ENCODE measurements at places on chromosomes 7 and 10.

GRCh38 chr7:155456738-155457543 is 988 bp upstream of the EN2 start:
- no peak for DNase-seq

GRCh38 chr7:114630201-114630990 is 215.8 kb downstream of the FOXP2 start:
- DNase-seq, result no peak

- DNase-seq, result peak; percentile 29
Measured at GRCh38 chr10:69716711-69717560, 84.8 kb upstream of the COL13A1 start.

GRCh38 chr10:27822301-27822700 is 76.7 kb upstream of the MKX start:
- no peak for DNase-seq

DNA sequence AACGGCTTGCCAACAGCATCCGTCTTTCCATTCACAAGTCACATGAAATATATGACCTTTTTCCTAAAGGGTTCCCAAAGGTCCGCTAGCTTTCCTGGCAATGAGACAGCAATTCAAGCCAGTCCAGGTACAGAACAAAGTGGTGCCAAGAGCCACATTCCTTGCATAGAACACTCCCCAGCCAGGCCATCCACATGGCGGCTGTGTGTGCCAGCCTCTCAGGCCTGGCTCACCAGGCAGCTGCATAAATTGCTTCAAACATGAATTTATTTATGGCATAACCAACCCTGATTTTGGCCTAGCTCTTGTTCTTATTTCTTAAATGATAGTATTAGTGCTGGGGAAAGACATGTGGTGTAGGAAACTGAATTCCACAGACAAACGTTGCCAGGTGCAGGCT is 63.7 kb upstream of the CREB5 start:
- DNase-seq, result no peak

GRCh38 chr10:78706256-78706655 is 362.5 kb upstream of the ZMIZ1 start:
- no peak for DNase-seq

- DNase-seq, result peak; percentile 38
Measured at GRCh38 chr10:34327184-34327583, 487.9 kb downstream of the PARD3 start.

GRCh38 chr7:151383638-151384351 is 26.0 kb downstream of the WDR86 start:
- DNase-seq, result peak; percentile 24

DNA sequence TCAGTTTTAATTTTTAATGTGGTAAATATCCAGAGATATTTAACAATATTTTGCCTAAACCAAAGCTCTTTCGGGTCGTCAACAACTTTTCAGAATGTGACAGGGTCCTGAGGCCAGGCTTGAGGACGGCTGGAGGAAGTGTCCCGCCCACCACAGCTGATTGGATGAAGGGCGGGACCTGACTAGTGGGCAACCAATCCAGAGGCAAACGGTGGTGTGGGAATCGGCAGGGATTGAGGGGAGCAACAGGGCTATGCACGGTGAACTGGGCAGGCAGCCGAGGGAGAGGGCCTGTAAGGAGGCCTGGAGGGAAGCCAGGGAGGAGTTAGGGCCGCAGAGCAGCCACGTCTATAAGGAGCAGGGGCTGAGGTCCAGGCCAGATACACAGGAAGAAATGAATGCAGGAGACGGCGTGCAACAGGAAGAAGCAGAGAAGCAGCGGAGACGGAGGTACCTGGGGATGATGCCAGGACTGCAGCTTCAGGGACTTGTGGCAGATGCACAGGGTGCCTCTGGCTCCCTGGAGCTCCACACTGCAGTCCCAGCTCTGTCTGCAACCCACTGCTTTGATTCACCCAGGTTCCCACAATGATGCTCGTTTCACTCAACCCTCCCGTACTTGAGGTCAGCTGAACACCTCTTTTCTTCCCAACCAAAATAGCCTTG is 46.1 kb upstream of the ZMIZ1 start:
- peak; percentile 57 for DNase-seq

GRCh38 chr7:69620063-69620462 is 21.8 kb downstream of the AUTS2 start:
- DNase-seq, result no peak

GRCh38 chr10:78437407-78437768 is 403.7 kb downstream of the RPS24 start:
- DNase-seq, result no peak

- no peak for DNase-seq
Measured at GRCh38 chr10:132195366-132196075, 8.8 kb downstream of the DPYSL4 start.

DNA sequence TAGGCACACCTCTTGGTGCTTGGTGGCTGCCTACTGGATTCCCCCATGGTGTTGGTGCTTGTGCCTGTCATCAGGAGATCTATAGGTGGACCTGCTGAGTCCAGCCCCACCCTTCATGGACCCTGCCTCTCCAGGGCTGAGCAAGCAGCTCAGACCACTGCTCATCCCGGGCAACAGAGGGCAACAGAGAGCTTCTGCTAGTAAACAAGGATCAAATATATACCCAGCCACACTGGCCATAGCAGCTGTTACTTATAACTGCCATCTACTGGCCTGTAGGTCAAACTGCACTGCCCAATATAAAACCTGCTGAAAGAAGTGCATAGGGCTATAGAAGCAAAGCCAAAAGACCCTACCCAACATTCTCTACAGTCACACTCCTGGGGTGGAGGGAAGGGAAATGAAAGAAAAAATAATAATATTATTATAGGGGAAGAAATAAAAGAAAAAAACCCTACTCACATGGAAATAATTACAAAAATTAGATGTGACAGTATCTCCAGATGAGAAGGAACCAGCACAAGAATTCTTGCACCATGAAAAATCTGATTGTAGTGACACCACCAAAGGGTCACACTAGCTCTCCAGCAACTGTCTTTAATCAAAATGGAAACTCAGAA is 54.9 kb upstream of the ZNF800 start:
- DNase-seq, result no peak

GRCh38 chr7:68729371-68729770 is 868.9 kb upstream of the AUTS2 start:
- no peak for DNase-seq

DNA sequence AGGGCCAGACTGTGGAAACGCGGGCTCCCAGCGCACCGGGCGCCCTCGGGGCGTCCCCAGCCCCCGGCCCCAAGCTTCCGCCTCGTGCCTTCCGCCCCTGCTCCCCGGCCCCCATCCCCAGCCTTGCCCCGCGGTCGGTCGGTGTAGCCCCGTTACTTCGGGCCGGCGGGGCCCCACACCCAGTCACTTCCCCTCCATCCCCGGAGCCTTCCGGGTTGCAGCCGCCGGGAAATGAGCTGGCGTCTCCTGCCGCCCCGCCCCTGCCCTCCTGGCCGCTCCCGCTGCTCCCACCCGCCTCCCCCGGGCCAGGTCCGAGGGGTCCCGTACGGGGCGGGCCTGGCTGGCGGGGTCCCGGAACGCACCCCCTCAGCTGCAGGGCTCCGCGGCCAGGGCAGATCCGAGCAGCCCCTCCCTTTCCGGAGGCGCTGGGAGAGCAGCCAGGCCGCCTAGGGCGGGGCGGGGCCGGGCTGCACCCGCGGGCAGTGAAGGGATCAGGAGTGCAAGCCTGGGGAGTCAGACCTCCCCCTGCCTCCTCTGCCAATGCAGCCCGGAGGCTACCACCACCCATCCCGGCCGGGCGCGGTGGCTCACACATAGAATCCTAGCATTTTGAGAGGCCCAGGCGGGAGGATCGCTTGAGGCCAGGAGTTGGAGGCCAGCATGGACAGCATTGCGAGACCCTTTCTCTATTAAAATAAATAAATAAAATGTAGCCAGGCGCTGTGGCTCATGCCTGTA is 709 bp downstream of the ARPC1B start:
- DNase-seq, result peak; percentile 40

- no peak for DNase-seq
Measured at GRCh38 chr7:114047889-114048288, 129.1 kb upstream of the PPP1R3A start.

DNA sequence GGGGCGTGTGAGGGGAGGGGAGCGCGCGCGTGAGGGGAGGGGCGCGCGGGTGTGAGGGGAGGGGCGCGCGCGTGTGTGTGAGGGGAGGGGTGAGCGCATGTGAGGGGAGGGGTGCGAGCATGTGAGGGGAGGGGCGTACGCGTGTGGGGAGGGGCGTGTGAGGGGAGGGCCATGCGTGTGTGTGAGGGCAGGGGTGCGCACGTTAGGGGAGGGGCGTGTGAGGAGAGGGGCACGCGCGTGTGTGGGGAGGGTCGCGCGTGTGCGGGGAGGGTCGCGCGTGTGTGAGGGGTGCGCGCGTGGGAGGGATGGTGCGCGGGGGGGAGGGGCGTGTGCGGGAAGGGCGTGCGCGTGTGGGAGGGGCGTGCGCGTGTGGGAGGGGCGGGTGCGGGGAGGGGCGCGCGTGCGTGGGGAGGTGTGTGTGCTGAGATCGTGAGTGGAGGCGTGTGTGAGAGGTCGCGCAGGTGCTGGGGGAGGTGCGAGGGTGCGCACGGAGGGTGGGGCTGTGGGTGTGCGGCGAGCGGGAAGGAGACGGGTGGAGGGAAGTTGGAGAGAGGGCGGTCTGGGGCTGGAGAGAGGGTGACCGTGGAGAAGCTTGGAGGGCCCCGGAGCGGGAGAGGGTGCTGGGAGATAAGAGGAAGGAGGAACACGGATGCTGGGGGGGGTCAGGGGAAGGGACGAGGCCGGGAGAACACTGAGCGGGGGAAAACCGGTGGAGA is 19.7 kb downstream of the MXI1 start:
- peak; percentile 89 for DNase-seq

GRCh38 chr7:32191305-32191704 is 121.1 kb upstream of the PDE1C start:
- peak; percentile 33 for DNase-seq

- DNase-seq, result no peak
Measured at GRCh38 chr10:104250371-104250770, 4.3 kb upstream of the GSTO1 start.

- no peak for DNase-seq
Measured at GRCh38 chr10:125190414-125190813, 30.1 kb upstream of the CTBP2 start.

GRCh38 chr10:78251016-78251385 is 217.3 kb downstream of the RPS24 start:
- DNase-seq, result no peak

DNA sequence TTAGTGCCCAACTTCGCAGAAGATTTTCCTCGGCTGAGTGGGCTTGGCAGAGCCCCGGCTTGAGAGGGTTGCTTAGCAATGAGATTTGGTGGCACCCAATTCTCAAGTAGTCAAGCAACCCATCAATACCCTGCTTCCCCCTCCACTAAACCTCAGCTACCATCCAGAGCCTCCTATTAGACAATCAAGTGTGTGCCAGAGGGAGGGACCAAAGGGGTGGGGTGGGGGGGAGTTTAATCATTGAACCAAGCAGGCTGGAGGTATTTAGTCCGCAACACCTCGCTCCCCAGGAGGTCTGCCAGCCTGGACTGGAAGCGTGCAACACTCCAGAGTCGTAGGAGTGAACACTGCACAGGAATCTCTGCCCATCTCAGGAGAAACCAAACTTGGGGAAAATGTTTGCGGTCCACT is at the start of gene HKDC1:
TSS of gene HKDC1 (plus strand) at position 292 of the 411 bp plus-strand sequence. CDS start at position 396, 104 bp downstream.
- DNase-seq, result no peak

GRCh38 chr7:133355325-133355708 is 102.4 kb downstream of the EXOC4 start:
- no peak for DNase-seq

GRCh38 chr7:36096460-36097095 is 56.5 kb upstream of the EEPD1 start:
- DNase-seq, result no peak

- DNase-seq, result no peak
Measured at GRCh38 chr7:68317476-68317875, 1280.8 kb upstream of the AUTS2 start.

DNA sequence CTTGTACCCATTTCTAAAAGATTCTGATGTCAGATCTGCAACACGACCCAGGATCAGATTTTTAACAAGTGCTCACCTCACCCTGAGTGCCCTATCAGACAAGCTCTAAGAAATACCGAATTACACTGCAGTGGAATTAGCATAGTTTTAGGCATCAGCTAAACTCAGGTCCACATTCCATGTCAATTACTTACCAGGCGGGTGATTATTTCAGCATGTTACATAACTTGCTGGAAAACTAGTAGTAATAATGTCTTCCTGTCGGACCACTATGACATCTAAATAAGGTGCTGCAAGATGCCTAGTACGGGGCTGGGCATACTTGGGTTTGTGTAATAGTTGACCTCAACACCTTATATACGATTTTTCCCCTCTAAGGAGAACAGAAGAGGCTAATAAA is 21.0 kb downstream of the TRIL start:
- DNase-seq, result no peak

DNA sequence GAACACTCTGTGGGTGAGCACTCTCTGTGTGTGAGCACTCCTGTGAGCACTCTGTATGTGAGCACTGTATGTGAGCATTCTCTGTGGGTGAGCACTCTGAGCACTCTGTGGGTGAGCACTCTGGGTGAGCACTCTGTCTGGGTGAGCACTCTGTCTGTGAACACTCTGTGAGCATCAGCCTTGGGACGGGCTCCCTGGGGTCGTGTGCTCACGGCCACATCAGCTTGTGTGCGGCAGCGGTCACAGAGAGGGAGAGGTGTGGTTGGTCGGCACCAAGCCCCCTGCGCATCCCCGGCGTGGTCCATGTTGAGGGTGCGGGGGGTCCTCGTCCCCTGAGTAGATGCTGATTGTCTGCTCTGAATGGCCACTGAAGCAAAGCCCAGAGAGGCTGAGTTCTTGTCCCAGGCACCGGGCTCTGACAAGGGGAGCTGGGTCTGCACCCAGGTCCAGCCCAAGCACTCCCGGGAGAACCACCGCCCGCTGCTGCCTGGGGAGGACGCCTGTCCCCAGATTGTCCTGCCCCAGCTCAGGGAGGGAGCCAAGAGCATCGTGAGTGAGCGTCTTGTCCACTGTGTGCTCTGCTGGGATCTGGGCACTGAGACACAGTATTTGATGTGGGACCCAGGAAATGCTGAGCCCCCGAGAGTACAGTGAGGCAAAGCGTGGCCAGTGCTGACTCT is 143.7 kb downstream of the DNAJB6 start:
- no peak for DNase-seq

- DNase-seq, result no peak
Measured at GRCh38 chr7:91767820-91768219, 112.7 kb downstream of the MTERF1 start.
